ENCODE measurements at places on chromosomes 4 and X.

- no peak for DNase-seq
Observed at GRCh38 chr4:184103527-184104264, 114.0 kb downstream of the ENPP6 start.

DNA sequence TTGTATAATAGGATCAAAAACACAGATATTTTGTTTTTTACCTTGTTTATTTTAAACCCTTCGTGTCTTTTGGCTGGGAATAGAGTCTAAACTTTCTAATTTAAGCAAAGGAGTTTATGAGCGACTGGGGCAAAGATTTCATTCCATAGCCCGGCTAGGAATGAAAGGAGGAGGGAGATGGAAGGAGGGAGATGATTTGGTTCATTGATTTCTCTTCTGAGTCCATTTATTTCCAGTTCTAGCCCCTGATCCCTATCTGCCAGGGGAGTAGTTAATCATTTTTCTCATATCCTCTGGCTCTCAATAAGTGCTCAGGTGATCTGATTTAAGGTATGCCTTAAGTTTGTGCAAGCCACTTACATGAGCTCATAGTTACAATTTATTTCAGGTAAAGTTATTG lies 120.0 kb downstream of the SPRY1 start:
- no peak for DNase-seq

GRCh38 chr4:2357821-2358745 lies 60.4 kb downstream of the ZFYVE28 start:
- no peak for DNase-seq

DNA sequence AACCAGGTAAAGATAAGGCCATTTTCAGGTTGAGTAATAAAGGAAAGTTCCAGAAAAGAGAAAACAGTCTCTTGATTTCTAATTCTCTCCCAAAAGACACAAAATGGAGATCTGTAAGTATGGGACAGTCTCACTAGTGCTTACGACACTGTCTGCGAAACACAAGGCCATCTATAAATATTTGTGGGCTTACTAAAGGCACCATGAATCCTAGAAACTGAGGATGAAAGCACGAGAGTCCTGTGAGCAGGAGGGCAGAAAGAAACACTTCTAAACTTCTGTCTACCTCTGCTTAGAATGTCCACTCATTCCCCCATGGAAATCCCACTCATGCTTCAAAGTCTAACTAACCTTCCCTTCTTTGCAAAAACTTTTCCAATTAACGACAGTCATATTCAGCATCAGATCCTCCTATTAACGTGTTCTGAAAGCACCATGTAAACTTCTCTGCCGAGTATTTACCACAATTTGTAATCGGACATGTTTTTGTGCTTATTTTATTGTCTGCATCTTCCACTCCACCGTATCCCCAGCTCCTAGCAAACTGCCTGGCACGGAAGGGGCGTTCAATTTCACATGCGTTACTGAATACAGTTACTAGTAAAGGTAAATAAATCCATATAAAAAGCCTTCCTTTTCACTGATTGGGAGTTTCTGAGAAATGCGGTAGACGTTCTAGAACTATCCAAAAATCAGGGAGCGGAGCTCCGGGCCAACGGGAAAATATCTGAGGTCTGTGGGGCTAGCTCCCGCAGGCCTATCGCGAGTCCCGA lies 665 bp downstream of the PSMD10 start:
- DNase-seq: no peak

- no peak for DNase-seq
Observed at GRCh38 chrX:105725228-105725627, 97.1 kb upstream of the NRK start.

DNA sequence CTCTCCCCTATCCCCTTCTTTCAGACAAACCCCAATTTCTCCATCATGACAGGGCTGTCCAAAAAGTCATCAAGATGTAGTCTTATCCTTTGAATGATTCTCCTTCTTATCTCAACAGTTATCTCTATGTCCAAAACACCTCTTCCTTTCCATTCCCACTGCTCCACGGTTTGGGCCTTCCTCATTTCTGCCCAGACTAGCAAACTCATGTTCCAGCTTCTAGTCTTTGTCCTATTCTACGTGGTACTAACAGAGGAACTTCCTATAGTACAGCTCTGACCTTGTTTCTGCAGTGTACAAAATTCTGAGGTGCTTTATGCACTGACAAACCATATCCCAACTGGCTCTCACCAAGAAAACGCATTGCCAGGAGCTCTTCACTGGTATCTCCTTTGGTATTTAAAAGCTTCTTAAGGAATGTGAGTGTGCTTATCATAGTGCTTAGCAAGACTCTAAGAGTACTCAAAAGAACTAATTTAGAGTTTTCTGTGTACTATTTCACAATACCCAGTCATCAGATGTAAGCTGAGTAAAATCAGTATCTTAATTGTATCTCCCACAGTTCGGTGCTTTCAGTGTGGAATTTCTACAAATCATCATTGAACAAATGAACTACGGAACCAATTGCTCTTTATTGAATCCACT lies 65.5 kb downstream of the MAML3 start:
- DNase-seq: no peak

- no peak for DNase-seq
Observed at GRCh38 chrX:6004529-6004928, 224.1 kb downstream of the NLGN4X start.

GRCh38 chr4:7001271-7001670 lies 41.9 kb upstream of the TADA2B start:
- no peak for DNase-seq

- DNase-seq: no peak
Observed at GRCh38 chr4:53515076-53515475, 76.2 kb downstream of the LNX1 start.

- DNase-seq: no peak
Observed at GRCh38 chrX:40146262-40147125, 48.7 kb upstream of the BCOR start.

DNA sequence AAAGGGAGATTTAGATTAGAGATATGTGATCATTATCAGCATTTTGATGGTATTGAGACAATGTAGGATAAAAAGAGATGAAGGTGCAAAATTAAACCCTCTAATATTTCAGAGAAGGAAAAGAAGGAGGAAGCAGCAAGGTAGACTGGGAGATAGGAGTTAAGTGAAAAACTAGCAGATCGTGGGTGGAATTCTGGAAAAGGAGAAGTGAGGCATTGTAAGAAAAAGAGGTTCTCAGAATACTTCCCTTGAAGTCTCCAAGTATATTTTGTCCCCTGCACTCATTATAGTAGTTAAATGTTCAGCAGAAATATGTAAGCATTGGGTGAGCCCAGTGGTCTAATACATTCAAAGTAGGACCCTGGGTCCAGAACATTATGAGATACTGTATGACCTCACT lies 30.3 kb downstream of the COPS4 start:
- no peak for DNase-seq

DNA sequence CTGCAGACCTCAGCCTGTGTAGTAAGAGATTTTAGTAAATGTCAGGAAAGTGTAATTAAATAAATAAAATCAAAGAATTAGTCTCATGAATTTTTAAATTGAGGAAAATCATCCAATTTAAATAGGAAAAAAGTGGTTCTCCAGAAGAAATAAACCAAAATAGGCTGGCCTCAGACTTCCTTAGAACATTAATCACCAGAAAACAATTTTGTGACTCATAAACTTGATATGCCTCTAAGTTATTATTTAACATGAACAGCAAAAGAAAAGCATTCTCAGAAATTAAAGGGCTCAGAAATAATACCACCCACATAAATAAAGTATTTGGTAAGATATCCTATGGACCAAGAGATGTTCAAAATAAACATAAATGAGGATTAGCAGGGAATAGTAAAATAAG lies 14.3 kb downstream of the FAM47B start:
- DNase-seq: no peak

GRCh38 chrX:149040873-149041535 lies 464.1 kb downstream of the IDS start:
- DNase-seq: no peak

DNA sequence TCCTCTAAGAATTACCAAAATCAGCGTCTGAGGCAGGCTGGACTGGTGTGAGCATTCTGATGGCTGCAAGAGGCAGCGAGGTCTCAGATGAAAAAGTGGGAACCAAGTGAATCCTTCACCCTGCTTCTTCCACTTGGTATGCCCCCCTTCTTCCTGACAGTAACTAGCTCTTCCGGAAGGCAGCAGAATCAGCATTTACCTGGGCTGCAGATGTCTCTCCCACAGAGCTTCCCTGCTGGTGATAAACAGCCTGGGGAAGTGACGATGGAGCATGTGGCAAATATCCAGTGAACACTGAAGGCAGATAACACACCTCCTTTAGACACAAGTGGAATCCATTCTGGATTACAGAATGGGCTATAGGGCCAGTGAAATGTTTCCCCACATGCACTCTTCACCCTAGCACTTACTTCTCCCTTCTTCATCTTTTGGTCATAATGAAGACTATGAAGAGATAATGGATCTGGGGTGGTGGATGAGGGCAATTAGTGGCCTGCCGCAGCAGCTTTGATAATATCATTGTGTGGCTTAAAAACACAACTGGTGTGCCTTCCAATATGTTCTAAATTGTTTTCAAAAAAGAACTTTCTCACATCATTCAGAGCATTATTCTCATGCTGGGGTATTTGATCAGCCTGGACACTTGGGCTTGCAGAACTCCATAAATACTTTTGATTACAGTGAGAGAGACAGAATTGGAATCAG lies 60.8 kb upstream of the TBC1D9 start:
- no peak for DNase-seq

GRCh38 chr4:79611026-79611425 lies 203.0 kb upstream of the GK2 start:
- DNase-seq: no peak

GRCh38 chr4:66585767-66586166 lies 915.5 kb upstream of the EPHA5 start:
- DNase-seq: no peak

DNA sequence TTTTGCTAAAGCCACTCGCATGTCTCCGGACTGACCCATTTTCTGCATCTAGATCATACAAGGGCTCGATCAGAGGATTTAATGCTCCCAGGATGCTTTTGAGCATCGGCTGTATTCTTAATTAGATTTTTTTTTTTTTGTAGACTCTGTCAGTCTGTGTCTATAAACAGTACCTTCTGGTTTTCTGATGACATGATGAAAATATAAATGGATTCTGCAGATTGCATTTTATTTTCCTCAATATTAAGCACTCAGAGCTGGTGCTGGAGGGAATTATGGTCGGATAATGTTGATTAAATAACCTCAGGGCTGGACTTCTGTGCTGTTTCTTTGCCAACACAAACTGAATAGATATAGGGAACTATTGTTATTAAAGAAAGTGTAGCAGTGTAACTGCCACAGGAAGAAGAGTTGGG lies 57.1 kb upstream of the LIMCH1 start:
- DNase-seq: no peak

- DNase-seq: no peak
Observed at GRCh38 chr4:138428611-138429010, 186.5 kb upstream of the SLC7A11 start.

DNA sequence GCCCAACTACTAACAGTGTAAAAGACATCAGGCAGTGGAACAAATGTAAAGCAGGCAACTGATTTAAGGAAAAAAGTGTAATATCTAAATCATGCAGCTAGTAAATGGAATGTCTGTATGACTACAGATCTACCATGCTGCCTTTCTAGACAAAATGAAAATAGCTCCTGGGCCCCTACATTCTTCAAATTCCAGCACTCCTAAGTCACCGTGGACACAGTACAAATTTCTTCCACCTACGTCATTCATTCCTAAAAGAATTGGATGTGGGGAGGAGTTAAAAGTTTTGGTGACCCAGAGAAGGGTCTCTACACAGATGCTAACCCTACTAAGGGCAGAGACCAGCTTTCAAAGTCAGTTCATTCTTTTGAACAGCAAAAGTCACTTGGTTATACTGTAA lies 137.2 kb upstream of the ARHGEF9 start:
- DNase-seq: no peak

DNA sequence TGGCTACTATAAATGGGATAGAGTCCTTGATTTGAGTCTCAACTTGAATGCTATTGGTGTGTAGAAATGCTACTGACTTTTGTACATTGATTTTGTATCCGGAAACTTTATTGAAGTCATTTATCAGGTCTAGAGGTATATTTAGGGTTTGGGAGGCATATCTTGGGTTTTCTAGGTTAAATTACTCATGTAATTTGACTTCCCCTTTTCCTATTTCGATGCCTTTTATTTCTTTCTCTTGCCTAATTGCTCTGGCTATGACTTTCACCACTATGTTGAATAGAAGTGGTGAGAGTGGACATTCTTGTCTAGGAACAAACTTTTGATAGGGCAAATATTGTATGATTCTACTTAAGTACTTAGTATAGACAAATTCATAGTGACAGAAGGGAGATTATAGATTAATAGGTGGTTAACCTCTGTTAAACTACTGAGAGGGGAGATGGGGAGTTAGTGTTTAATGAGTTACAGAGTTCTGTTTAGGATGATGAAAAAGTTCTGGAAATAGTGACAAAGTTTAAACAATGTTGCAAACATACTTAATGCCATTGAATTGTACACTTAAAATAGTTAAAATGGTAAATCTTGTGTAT lies 22.8 kb upstream of the HSPA4L start:
- no peak for DNase-seq

Data from stimulated activated CD8-positive, alpha-beta memory T cell treated with anti-CD3 and anti-CD28 coated beads, Interleukin-4, amount 100 ng/mL, for 1 hour (primary cell).